ENCODE measurements at places on chromosomes 12 and 14.

GRCh38 chr12:53127169-53127568 is 23.9 kb downstream of the SOAT2 start:
- DNase-seq: no peak

- DNase-seq: no peak
These were observed 18.8 kb downstream of the PYM1 start for GRCh38 chr12:55908726-55909512.

DNA sequence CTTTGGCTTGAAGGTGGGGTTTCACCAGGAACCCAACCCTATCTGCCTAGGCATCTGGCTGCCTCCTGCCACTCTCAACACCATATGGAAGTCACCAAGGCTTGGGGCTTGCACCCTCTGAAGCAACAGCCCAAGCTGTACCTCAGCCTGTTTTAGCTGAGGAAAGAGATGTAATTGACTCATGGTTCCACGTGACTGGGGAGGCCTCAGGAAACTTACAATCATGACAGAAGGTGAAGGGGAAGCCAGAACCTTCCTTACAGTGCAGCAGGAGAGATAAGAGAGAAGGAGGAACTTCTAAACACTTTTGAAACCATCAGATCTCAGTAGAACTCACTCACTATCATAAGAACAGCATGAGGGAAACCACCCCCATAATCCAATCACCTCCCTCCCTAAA is 26.9 kb downstream of the GLIPR1L1 start:
- no peak for DNase-seq

DNA sequence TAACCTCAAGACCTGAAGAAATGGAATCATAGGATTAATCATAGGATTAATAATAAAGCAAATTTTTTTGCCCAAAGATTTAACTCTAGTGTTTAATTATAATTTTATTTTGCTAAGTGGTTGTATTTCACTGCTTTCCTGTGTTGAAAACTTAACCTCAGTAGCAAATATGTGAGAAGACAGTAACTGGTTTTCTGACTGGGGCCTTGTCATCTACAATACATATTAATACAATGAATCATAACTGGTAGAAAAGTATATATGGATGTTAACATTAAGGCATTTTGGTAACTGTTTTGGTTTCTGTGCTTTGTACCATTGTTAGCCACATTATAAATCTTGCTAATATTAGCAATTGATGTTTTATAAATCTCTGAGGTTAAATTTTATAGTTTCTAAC is 92.2 kb downstream of the ACSS3 start:
- no peak for DNase-seq

DNA sequence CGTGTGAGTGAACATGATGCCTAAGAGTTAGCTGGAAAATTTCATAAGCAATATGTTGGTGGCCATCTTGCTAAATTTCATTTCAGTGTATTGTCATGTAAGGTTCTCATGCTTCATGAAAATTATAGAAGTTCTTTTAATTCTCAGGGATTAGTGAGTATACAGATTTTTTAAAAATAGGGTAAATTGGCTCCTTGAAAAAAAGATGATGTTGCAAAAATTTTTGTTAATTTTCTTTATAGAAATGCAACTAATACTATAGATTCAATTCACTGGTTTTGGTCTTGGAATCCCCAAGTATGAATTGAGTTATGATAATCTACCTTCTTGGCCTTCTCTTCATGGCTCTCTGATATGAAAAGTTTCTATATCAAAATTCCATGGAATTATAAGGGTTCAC is 75.4 kb downstream of the NTN4 start:
- no peak for DNase-seq

DNA sequence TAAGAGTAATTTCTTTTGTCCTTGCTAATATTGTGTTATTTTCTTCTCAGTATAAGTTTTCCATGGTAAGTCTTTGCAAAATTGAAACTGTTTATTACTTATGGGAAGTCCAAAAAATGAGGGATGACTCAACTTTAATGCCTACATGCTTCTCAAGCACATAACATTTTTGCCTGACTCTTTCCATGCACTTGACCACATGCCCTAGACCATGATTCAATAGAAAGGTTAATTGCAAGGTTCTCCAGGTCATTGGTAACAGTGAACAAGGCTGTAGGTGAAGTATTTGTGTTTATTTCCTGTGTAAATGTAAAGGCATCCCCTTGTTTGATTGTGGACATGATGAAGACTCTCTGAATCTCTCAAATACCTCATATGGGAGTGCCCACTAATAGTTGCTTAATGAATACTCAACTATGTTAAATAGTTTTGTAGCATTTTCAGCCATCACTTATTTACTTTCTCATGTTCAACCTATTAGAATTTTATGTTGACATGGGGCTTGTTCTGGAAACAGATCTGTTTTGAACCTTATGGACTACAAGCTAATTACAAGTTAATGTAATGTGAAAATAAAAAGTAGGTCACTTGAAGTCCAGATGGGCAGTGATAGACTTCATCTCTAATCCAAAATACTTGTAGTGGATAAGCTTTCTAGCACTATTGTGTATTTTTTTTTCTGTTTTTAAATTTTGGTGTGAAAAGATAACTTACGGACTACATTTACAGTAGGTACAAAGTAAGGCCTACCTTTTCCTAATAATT is 131.7 kb downstream of the TMTC2 start:
- DNase-seq: no peak

GRCh38 chr12:111424189-111424792 is 18.6 kb downstream of the SH2B3 start:
- no peak for DNase-seq

Measured in activated CD8-positive, alpha-beta memory T cell treated with anti-CD3 and anti-CD28 coated beads for 1 hour (primary cell).